Ascending aorta (tissue), 2 donors: ENCODE measurements at places on chromosomes 7 and 10.

DNA sequence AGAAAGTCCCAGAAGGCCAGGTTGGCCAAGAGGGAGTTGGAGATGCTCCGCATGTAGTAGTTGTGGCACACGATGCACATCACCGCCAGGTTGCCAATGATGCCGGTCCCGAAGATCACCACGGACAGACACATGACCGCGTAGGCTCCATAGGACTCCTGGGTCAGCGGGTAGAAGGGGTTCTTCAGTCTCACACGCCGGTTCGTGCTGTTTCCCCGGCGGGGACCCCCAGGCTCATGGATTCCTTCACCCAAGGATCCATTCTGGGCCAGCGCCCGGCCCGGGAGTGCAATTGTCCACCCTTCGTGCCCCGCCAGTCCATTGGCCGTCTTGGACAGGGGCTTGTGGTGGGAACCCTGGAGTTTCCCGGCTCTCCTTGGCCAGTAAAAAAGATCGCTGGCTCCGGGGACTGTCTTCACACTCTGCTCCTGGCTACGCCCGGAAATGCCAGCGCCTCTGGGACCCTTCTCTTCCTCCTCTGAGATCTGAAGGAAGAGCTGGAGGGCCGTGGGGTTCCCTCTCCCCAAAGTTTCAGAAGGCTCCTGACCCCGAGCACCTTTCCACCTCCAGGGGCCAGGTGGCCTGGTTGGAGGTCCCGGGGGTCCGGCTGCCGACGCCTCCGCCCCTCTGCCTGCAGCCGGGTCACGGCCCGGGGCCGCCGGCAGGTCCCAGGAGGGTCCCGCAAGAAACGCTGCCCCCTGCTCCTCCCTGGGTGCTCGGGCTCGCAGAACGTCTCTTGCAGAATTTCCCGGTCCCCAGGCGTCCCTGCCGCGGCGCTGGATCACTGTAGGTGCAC is 1.3 kb downstream of the GPR37 start:
- no peak for DNase-seq

- DNase-seq, result no peak
Measured at GRCh38 chr10:71290331-71290730, 28.7 kb upstream of the SLC29A3 start.

DNA sequence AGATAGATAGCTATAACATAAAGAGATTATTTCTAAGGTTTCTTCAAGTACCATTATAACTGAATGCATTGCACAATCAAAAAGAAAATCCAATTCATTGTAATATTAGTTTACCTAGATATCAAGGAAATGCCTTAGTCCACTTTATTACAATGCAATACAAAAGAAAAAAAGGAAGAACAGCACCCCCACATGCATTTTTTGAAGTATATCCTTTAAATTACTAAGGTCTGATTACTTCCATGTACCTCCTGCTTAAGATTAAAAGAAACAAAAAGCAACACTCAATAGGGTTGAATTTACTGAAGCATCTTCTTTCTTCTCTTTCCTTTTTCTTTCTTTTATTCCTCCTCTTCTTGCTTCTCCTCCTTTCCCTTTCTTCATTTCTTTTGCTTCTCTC is 973.8 kb upstream of the LRRTM3 start:
- no peak for DNase-seq

- DNase-seq, result no peak
Measured at GRCh38 chr7:134731616-134732015, 47.8 kb upstream of the CALD1 start.
